Stimulated activated CD4-positive, alpha-beta T cell treated with anti-CD3 and anti-CD28 coated beads, TNF-alpha, amount 100 ng/mL, for 1 hour (primary cell): ENCODE measurements at places on chromosomes 4 and X.

DNA sequence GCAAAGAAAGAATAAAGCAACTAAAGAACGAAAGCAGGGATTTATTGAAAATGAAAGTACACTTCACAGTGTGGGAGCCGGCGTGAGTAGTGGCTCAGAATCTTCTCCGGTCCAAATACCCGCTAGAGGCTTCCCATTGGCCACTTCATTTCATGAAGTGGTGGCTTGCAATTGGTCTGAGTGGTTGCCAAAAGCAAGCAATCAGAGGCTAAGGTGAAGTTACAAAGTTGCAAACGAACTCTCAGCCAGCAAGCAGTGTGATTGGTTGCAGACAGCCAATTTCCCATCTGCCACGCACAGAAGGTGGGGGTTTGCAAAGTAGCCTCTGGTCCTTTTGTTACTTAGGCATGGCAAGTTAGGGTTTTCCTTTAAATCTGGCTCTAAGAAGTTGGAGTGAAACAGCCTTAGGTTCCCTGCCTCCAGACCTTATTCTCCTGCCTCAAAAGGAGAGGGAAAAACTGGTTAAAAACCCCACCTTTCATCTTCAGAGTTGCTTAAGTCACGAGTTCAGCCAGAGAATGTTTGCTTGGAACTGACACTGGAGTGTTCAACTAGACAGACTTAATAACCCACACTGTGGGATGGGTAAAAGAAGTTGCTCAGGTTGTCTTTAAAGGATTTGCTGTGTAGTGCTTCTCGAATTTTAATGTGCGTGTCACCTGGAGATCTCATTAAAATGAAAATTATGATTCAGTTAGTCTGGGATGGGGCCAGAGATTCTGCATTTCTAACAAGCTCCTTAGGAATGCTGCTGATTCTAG is 6.9 kb upstream of the CLOCK start:
- no peak for DNase-seq

GRCh38 chr4:714087-714486 is 8.5 kb downstream of the PCGF3 start:
- DNase-seq = no peak

GRCh38 chr4:78592088-78592783 is 40.7 kb downstream of the ANXA3 start:
- no peak for DNase-seq

DNA sequence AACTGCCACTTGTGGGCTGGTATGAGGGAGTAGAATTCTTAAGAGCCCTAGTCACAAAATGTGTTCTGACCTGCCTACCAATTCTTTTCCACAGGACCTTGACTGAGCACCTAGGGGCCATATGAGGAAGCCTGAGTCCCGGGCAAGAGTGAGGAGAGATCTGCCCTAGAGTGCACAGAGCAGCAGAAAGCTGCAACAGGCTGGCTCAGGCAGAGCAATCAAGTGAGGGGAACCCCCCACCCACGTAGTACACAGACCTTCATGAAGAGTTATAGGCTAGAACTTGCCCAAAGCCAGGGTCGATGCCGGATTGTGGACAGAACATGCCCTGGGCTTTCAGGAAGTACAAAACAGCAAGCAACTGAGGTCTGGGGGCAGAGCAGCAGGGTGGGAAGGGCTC is 117.0 kb downstream of the SPOCK3 start:
- DNase-seq = no peak

DNA sequence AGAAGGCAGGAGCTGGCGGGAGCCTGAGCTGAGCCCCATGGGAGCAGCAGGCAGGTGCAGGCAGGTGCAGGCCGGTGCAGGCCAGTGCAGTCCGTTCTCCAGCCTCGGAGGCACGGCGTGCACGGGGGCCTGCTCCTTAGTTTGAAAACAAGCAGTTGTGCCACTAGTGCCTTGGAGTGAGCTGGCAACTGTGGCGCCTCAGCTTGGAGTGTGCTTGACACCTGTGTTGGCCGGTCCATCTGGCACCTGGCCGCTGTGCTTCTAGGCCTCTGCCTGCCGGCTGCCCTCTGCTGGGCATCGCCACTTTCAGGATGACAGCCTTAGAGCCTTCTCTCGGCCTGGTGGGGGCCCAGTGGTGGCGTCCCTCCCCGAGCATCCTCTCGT is 47.9 kb downstream of the RGS12 start:
- DNase-seq = no peak

DNA sequence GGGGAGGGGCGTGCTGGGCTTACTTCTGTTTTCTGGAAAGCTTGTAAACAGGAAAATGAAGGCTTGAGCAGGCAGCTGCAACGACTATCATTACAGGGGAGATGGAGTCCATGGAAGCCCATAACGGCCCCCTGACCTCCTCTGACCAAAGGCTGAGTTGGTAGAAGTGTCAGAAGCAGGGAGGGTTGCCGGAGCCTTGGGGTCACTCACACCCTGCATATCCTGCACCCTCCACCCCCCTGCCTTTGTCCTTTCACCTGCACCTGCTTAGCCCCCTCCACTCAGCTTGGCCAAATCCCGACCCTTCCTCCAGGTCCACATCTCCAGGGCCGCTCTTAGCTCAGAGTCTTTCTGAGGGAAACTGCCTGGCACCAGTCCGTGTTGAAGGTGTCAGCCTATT is 12.5 kb upstream of the MSX1 start:
- DNase-seq = no peak

- no peak for DNase-seq
These were observed 70.4 kb downstream of the SHROOM2 start for GRCh38 chrX:9856588-9856987.

- no peak for DNase-seq
These were observed 34.7 kb upstream of the NYX start for GRCh38 chrX:41412261-41413081.
